ENCODE measurements at places on chromosomes 5 and 9.

- no peak for DNase-seq
Measured at GRCh38 chr5:109721741-109722140, 32.0 kb downstream of the MAN2A1 start.

DNA sequence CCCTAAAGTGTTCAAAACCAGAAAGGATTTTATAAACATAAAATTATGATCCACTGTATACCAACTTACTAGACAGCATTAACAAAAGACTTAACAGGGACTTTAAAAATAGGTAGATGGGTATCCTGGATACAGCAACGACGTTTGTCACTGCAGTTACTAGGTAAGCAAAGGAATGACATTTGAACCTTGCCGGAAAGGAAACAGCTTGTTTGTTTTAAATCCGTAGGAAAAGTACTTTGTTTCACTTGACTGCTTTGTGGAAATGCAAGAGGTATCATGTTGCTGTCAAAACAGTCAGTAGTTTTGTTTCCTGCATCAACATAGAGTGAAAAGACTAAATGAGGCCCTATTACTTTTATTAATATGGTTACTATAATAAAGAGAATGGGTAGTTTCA lies 122.9 kb downstream of the CDC42SE2 start:
- no peak for DNase-seq

DNA sequence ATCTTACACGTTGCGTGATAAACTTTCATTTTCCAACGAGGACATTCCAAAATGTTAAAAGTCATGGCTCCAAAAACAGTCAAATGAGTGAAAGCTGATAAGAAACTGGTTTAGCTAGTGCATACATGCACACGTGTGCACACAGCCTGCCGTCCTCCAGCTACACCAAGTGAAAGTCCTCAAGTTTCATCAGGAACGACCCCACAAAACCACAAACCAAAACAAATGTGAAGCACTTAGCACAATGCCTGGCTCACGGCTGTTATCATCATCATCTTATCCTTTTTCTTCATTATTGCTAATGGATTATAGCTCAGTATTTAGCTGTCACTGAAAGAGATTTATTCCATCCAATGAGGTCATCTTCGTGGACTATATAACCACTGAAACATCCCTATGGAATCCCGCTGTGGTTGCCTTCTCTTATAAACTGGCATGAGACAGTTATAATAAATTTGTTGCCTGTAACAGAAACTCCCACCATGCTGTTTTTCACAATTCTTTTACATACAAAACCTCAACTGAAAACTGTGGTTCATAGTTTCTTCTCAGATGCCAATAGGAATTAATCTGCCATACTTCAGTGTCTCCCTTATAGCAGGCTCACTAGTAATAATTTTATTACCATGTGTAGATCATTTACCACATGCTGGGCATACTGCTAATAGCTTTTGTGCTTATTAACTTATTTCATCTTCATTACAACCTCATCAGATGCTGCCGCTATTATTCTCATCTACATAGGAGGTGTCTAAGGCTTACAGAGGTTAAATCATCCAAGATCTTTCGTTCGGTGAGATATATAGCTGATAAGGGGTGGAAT lies 56.1 kb downstream of the SAXO1 start:
- no peak for DNase-seq

- no peak for DNase-seq
Measured at GRCh38 chr9:14819183-14819582, 91.0 kb downstream of the FREM1 start.

GRCh38 chr5:102794047-102794446 lies 38.9 kb downstream of the PAM start:
- DNase-seq, result no peak

- no peak for DNase-seq
Measured at GRCh38 chr5:95508550-95508949, 46.2 kb downstream of the SKIC3 start.

DNA sequence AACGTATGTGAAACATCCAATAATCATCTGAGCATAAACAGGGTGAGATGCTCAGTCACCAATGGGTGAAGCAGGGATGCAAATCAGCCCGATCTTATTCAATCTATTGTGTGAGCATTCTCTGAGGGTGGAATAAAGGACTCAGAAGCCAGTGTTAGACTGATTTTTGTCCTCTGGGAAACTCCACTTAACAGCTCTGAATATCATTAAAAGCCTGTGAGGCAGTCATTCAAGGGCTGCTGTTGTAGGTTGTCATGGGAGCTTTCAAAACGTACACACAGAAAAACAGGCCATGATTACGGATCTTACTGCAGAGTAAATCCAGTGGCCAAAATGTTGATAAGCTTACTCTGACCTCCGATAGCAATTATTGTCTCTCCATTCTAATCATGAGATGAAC lies 266.5 kb upstream of the EFNA5 start:
- DNase-seq, result no peak

GRCh38 chr5:83721953-83722901 lies 1.6 kb upstream of the HAPLN1 start:
- DNase-seq, result no peak

GRCh38 chr9:8567963-8568579 lies 768.5 kb upstream of the DMAC1 start:
- no peak for DNase-seq

GRCh38 chr5:7779019-7780005 lies 71.6 kb downstream of the CFAP90 start:
- no peak for DNase-seq

- no peak for DNase-seq
Measured at GRCh38 chr9:79663878-79664277, 92.1 kb downstream of the TLE4 start.

GRCh38 chr9:27589462-27589861 lies 16.2 kb upstream of the C9orf72 start:
- no peak for DNase-seq

DNA sequence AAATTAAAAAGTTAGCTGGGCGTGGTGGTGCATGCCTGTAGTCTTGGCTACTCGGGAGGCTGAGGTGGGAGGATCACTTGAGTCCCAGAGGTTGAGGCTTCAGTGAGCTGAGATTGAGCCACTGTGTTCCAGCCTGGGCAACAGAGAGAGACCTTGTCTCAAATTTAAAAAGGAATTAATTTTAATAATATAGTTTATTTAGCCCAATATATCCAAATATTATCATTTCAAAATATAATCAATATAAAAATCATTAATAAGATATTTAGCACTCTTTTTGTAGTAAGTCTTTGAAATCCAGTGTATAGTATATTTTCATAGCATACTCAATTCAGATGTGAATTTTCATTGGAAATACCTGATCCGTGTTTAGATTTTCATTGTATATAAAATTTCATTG lies 43.2 kb upstream of the ORM1 start:
- DNase-seq, result no peak

DNA sequence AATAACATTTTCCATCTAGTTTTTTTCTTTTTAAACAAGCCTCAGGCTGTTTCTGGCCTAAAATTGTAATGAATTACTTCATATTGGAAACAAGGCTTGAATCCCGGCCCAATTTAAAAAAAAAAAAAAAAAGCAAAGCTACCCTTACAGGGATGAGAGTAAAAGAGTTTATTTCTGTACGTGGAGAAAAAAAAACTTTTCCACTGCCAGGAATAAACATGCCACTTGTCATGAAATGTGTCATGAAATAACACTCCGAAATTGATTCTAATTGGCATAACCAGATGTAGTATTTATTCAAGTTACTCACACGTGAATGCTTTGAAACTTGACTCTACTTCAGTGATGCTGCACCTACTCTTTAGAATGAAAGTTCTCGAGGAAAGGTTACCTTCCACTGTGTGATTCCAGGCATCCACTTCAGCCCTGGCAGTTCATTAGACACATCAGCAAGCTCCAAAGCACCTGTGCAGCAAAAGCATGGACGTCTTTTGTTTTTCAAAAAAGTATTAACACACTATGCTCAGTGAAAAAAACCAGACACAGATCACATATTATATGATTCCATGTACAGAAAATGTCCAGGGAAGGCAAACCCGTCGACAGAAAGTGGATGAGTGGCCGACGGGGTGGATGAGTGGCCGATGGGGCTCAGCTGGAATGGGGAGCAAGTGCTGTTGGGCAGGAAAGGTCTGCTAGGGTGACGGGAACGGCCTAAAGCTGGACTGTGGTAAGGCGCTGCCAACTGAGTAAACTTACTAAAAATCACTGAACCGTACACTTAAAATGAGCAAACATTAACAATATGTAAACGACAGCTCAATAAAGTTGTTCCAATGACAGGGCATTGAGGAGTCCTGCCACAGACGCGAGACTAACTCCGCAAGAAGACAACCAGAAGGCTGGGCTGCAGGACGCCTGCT lies 21.2 kb downstream of the NSUN2 start:
- no peak for DNase-seq

DNA sequence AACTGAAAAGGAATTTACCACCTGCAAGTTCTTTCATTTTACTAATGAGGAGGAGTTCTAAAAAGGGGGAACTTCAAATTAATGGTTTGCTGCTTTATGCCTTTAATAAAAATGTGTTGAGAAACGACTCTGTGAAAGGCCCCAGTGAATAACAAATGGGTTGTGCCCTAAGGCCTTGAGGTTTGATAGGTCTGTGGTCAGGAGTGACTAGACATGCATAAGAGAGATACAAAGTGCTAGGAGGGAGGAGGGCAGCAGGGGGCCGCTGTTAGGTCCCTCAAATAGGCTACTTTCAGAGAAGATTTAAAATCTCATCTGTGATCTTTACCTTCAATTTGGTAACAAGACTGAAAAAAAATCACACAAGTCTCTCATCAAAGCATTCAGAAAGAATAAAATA lies 58.3 kb downstream of the FAM81B start:
- DNase-seq, result no peak

DNA sequence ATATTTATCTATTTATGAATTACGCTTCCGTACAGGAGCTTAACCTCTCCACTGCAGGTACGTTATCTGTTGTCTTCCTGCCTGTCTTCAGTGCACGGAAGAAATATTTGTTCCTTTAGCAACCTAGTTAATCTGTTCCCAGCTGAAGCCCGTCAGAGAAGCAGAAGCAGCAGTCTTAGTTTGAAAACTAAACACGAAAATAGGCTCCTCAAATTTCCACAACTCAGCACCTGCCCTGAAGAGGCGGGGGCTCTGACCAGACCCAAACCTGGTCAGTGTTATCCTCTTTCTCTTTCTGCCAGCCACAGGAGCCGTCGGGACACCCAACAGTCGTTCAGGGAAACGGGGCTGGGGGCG lies 462 bp downstream of the NUDCD2 start:
- no peak for DNase-seq

- DNase-seq, result no peak
Measured at GRCh38 chr9:68802525-68803015, 97.5 kb downstream of the PIP5K1B start.

- no peak for DNase-seq
Measured at GRCh38 chr5:67082941-67083340, 113.7 kb downstream of the CD180 start.

DNA sequence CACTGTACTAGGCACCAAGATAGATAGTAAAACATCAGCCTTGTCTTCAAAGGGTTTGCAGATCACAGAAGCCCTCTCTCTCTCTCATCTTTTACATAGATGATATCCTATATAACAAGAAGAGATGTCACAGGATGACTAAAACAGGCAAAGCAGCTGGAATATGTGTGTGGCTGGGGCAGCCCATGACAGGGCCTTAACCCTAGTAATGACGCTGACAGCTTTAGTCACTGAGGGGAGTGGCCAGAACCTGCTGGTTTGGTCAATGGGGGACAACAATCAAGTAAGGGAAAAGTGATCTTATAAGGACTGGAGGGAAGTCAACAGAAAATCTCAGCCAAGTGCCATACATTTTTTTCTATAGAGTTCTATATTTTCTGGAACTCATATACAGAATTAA lies 41.9 kb upstream of the RIC1 start:
- no peak for DNase-seq

GRCh38 chr5:132867046-132867451 lies 607 bp downstream of the UQCRQ start:
- no peak for DNase-seq

DNA sequence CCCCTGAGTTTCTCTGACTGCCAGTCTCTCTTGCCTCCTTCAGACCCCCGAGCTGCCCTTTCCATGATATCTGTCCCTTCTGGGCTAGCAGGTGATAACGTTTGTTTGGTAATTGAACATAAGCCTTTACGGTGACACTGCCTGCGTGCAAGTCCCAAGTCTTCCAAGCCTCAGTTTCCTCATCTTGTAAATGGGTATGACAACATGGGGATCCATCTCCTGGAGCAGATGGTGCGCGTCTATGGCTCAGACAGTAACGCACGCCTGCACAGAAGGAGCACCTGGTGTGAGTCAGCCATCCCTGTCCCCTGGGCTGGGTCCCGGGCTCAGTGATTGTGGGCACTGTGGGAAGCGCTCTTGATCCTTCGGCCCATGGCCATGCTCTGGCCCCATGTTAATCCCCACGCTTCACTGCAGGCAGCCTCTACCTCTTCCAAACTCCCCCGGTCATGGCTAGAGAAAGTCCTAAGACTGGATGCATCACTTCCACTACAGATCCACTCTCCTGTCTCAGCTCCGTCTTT lies 85.8 kb downstream of the DAP start:
- no peak for DNase-seq

- peak; percentile 66 for DNase-seq
Measured at GRCh38 chr9:82991671-82992070, 71.3 kb downstream of the RASEF start.

GRCh38 chr9:134299883-134300282 lies 26.4 kb upstream of the RXRA start:
- DNase-seq, result no peak

DNA sequence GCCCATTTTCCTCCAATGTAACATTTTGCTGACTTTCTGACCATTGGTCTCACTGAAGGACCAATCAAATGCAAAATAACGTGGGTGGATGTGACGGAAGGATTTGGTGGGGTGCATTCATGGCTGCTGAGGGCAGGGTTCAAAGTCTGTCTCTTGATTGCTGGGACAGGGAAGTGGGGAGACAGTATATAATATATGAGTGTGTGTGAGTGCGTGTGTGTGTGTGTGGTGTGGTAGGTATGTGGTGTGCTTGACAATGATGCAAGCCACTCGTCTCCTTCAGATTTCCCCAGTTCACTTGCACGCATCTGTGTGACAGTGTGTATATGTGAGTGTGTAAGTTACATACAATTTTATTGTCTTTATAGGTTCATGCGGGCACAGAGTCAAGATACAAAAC lies 477.3 kb downstream of the DIRAS2 start:
- no peak for DNase-seq

DNA sequence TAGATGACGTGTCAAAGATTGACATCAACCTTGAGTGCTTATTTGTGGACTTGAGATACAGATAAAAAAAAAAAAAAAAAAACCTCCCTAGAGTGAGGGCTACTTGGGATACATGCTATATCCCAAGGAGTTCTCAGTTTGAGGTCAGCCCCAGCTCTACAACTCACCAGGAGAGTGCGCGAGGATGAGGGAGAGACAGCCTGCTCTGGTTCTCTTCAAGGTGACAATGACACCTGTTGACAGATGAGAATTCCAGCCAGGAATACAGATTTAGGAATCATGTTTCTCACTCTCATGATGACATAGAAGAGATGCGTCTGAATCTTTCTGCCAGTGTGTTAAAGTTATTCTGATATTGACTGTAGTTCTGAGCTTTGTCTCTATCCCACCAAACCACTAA lies 24.9 kb upstream of the ARHGAP26 start:
- no peak for DNase-seq

DNA sequence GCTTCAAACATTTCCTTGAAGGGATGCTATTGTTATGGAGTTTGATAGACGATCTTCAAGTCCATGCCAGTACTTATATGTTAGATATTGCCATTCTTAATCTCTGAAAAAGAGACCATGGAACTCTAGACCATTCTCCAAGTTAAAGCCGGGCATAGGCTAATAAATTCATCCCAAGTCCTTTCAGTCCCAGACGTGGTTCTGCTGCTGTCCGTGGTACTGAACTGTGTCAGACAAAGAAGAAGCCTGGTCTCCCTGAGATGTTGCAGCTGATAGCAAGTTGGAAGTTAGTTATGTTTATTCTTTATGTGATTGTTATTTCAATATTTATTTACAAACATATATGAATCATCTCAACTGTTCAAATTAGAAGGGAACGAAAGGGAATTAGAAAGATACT lies 158.7 kb downstream of the NMUR2 start:
- DNase-seq, result no peak
